ENCODE measurements at places on chromosomes 6 and 20.

DNA sequence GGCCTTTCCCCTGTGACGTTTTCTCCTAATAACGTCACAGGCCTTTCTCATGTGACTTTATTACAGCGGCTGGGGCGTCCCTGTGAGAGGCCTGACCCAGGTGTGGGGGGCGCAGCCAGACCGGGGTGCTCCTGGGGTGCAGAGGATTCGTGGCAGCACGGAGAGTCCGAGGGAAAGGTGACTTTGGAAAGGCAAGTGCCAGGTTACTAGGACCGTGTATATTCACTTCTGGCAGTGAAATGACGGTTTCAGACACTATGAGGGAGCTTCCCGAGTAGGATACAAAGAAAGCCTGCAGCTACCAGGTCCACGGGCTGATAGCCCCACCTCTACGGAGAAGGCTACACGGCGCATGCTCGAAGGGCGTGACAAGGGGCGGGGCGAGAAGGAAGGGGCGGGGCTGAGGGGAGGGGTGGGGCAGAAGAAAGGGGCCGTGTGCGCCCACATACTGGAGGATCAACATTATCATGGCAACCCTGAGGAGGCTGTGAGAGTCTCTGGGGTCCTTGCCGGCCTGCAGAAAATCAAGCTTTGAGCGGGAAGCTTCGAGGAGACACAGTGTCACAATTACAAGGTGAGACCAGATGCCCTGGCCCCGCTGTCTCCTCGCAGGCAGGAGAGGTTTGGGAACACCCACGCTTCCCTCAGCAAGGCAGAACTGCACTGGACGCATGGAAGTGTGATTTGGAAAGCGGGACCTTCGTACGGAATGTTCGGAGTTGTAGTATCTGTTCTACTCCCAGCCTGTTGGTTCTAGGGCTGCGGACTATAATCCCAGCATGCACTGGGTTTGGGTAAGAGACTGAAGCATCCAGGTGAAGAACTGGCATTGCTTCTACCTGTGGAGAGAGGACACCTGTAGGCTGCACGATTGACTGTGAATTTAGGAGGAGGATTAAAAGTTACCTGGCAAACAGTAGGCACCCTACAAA lies 54.4 kb upstream of the ZNF337 start:
- DNase-seq, result peak; percentile 44

- no peak for DNase-seq
Observed at GRCh38 chr20:3997446-3997845, 17.9 kb downstream of the RNF24 start.

DNA sequence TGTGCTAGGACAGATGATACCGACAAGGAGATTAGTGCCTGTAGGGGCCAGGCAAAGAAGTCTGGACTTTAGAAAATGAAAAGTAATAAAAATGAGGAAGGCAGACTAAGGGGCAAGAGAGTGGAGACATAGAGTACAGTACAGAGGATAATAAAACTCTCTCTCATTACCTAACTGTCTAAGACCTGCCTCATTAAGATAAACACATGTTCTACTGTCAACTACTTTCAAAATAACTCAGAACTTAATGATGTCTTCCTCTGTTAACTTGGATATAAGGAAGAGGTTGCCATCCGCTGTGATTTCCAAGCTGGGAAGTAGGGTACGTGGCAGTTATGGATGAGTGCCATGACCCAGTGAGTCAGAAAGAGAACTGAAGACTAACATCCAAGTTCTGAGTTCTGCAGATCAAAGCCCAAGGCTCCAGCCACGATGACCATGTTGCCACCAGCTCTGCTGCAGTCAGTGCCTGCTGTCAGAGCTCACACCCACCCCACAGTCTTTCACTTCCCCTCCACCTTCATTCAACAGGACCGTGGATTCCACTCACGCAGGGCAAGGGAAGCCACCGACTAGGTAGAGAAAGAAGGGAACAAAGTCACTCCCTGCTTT lies 81.8 kb downstream of the KIF16B start:
- no peak for DNase-seq

- DNase-seq, result no peak
Observed at GRCh38 chr6:145829102-145829501, 14.5 kb upstream of the FBXO30 start.

GRCh38 chr20:58471193-58472164 lies 43.7 kb downstream of the APCDD1L start:
- DNase-seq, result peak; percentile 69

- DNase-seq, result no peak
Observed at GRCh38 chr6:167549213-167549612, 224.3 kb downstream of the TTLL2 start.

DNA sequence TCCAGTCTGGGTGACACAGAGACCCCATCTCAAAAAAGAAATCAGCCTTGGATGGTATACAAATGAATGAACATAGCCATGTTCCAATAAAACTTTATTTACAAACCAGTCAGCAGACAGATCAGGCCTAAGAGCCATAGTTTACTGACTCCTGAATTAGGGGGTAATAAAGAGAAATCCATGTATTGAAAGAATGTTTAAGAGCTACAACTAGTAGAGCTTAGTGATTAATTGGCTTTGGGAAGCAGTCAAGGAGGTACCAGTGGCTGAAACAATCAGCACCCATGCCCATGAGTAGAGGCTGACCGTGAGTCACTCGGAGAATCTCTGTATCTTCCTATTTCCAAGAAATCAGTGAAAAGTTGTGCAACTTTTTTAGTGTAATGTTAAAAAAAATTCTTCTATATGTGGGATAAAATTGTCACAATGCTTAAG lies 223.6 kb upstream of the RREB1 start:
- peak; percentile 64 for DNase-seq

GRCh38 chr6:25472306-25472705 lies 179.7 kb upstream of the SCGN start:
- no peak for DNase-seq

DNA sequence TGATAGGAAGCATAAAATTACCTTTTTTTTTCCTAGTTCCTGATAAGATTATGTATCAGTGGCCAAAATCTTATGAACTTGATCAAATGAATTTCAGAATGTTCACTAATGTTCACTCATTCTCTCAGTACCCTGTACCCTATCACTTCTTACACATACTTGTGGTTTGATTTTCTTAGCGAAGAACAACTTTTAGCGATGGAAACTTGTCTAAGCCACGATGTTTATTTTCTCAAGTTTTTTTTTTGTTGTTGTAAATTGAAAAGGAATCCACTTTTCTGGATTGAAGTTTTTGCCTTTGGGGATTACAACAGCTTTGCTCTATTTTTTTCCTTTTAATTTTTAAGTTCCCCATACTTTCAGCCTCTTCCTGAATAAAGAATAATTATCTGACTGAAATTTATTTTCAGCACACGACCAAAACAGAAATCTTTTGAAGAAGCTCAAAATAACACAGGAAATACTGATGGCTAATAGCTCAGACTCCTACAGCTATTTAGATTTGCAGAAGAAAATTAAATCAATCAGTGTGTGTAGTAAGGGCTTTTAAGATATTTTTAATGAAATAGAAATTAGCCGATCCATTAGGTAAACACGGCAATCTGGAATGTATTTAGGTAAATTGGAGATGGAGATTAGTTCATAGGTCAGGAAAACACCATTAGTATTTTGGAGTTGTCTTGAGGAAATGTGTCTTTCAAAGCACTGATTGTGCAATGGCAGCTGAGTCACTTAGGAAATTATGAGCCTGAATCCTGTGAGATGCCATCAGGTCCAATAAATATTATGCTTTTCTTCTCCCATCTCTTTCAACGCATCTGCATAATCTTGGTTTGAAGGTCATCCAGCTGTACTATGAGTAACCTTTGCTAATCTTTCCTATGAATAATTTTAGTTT lies 217.5 kb downstream of the GJA1 start:
- DNase-seq, result peak; percentile 81

- no peak for DNase-seq
Observed at GRCh38 chr6:17062871-17063440, 38.9 kb upstream of the STMND1 start.

GRCh38 chr6:166636191-166636933 lies 9.3 kb upstream of the RPS6KA2 start:
- no peak for DNase-seq

DNA sequence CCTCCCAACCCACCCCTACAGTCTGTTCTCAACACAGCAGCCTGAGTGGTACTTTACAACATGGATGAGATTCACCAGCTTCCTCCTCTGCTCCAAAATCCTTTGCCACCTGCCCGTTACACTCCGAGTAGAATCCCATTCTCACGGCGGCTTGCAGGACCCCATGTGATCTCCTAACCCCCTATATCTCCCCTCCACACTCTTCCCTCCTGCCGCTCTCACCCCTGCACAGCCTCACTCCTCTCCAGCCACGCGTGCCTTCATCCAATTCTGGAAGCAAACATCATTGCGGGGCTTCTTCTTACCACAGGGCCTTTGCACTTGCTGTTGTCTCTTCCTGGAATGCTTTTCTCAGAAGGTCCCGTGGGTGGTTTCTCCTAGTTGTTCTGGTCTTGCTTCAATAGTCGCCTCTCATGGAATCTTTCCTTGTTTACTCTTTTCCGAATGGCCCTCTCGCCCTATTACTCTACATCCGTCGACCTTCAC lies 472.3 kb downstream of the CDH26 start:
- no peak for DNase-seq

DNA sequence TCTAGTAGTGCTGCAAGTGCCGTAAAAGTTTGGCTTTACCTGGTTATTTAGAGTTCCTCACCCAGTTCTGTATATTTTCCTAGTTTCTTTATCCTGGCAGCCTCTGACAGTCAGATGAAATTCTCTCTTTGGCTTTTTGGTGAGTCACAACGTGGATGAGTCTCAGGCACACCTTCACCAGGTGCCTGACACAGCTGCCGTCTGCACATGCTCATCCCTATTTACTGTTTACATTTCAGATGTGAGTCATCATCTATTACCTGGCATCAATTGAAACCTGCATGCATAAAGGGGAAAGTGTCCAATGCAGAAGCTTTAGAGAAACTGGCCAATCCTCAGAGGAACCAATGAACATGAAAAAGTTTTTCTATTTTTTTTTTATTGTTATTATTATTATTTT lies 33.3 kb upstream of the ADGRF4 start:
- no peak for DNase-seq

DNA sequence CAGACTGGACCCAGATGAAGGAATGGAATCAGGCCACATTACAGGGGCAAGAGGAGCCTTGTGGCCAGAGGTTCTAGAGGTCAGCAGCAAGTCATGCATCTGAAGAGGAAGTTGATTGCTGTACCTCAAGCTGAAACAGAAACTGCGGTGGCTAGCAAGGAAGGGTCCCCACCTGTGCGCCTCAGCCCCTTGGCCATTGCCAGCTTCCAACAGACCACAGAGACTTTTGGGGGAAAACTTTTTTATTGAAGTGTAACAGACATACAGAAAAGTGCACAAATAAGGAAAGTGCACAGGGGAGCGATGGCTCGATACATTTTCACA lies 26.8 kb upstream of the SLC9A8 start:
- no peak for DNase-seq

DNA sequence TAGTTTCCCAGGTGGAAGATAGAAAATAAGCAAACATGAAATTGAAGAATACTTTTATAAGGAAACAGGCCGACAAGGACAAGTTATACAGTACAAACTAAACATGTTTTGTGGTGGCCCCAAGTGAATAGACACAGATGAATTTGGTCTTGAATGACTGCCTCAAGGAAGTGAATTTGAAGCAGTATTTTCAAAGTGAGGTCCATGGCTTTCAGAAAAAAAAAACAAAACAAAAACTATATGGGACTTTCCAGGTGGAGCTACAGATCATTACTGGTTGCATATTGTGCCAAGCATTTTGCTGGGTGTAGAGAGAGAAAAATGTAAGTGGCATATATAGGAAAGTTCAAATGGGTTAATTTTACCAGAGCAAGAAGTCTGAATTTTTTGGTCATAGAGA lies 68.8 kb downstream of the CYB5R4 start:
- no peak for DNase-seq

GRCh38 chr6:154367839-154368695 lies 11.5 kb upstream of the IPCEF1 start:
- no peak for DNase-seq
